ENCODE measurements at places on chromosomes 11 and 22.
A peak's percentile ranks its signal among the peaks of the same experiment; 100 is the strongest.

GRCh38 chr11:398826-399225, 4.8 kb downstream of the PKP3 start:
- H3K27ac ChIP-seq: no peak overlapping the region
- DNase-seq: no peak
- peaks cover 24% of the 10 kb centered on the region for H3K4me1 ChIP-seq
- H3K27me3 ChIP-seq: no peaks in the 10 kb centered on the region
- no peaks in the 10 kb centered on the region for H3K36me3 ChIP-seq

GRCh38 chr11:17463546-17464174, 13.0 kb downstream of the ABCC8 start:
- H3K4me3 ChIP-seq: no peak overlapping the region
- H3K4me1 ChIP-seq: no peaks in the 10 kb centered on the region
- no peaks in the 10 kb centered on the region for H3K36me3 ChIP-seq
- DNase-seq: no peak
- no peaks in the 10 kb centered on the region for H3K27me3 ChIP-seq

DNA sequence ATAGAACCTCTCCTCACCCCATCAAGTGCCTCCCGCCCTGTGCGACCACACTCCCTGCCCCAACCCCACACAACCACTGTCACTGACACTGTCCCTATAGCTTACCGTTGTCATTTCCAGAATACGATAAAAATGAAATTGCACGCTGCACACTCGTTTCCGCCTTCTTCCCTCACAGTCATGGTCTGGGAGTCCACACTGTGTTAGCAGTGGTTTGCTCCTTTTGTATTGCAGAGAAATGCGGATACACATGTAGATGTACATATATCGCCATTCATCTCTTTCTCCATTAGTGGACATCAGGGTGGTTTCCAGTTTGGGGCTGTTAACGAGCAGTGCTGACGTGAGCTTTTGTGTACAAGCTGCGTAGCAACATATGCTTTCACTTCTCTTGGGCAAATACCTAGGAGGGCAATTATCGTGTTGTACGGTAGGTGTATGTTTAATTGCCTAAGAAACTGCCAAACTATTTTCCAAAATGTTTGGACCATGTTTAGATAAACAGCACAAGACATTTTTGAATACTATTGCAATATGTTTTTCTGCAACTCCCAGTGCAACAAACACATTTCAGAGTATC, 59.2 kb upstream of the CD5 start:
- no peak overlapping the region for H3K27ac ChIP-seq
- no peaks in the 10 kb centered on the region for H3K36me3 ChIP-seq
- H3K4me3 ChIP-seq: no peak overlapping the region
- no peak for DNase-seq
- no peaks in the 10 kb centered on the region for H3K4me1 ChIP-seq

- H3K27ac ChIP-seq: no peak overlapping the region
- no peaks in the 10 kb centered on the region for H3K36me3 ChIP-seq
- DNase-seq: peak; percentile 25
- no peaks in the 10 kb centered on the region for H3K27me3 ChIP-seq
Measured at GRCh38 chr22:19631899-19632667, 82.2 kb upstream of the SEPTIN5 start.

DNA sequence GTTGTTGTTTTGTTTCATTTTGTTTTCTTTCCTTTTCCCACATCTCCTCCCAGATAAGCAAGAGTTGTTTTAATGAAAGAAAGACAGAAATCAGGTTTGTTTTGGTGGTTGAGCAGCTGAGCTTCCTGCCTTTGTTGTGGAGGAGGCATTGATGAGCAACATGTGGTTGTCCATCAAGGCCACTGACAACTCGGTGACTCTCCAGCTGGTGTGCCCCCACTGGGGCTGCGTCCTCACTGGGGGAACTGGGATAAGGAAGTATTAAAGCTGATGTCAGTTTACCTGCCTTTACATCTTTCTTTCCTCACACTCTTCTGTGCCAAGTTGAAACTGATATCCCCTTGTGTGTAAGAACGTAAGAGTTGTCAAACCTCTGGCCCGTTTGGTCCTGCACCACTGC, 5.9 kb downstream of the VPS26B start:
- H3K27ac ChIP-seq: no peak overlapping the region
- no peak overlapping the region for H3K4me3 ChIP-seq
- no peaks in the 10 kb centered on the region for H3K36me3 ChIP-seq
- H3K4me1 ChIP-seq: peaks cover 22% of the 10 kb centered on the region
- no peak for DNase-seq

DNA sequence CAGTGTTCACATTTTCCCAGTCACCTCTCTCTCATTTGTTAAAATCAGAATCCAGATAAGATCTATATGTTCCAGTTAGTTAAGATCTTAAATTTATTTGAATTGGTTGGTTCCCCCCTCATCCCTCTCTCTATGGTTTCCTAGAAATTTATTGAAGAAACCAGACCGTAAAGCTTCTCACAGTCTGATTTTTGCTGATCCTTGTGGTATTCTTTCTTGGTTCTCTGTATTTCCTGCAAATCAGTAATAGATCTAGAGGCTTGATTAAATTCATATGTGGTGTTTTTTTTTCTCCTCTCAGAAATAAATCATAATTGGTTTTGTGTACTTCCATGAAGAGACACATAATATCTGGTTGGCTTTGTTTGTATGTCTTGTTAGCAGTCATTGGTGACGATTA, 147.5 kb downstream of the TMEM135 start:
- H3K4me1 ChIP-seq: no peaks in the 10 kb centered on the region
- H3K27me3 ChIP-seq: no peaks in the 10 kb centered on the region
- no peak for DNase-seq
- H3K36me3 ChIP-seq: no peaks in the 10 kb centered on the region
- H3K27ac ChIP-seq: no peak overlapping the region
- no peak overlapping the region for H3K4me3 ChIP-seq

DNA sequence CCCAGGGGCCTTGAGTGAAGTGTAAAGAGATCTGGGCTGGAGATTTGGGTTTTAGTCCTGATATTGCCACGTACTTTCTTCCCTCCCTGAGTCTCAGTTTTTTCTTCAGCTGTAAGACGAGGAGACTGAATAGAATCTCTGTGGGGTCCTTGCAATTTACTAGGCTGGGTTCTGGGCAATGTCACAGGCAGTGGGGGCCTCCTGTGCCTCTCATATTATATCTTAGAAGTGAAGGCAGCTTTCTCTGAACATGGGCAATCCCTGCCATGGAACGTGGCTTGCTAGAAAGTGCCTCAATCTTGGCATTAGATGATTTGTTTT, 62.0 kb upstream of the PTPRJ start:
- no peaks in the 10 kb centered on the region for H3K36me3 ChIP-seq
- peaks cover 48% of the 10 kb centered on the region for H3K4me1 ChIP-seq
- no peak overlapping the region for H3K4me3 ChIP-seq
- peak overlapping the region; percentile 87 for H3K27ac ChIP-seq

DNA sequence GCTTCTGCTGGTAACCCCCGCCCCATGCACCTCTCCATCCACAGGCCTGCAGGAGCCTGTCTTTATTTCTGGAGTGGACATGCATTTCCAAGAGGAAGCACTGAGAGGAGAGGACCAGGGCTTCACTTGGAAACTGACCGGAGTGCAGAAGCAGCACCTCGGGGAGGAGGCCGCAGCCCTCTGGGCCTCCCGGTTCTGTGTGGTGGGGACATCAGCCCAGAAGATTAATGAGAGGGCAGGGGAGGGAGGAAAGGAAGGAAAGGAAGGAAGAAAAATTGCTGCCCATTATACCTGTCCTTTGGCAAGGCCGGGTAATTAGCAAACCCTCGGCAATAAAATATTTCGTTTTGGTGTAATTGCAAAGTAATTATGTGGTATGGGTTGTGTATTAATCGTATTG, 97.0 kb downstream of the TP53I11 start:
- H3K27ac ChIP-seq: peak overlapping the region; percentile 21
- no peak overlapping the region for H3K4me3 ChIP-seq
- no peaks in the 10 kb centered on the region for H3K27me3 ChIP-seq
- DNase-seq: no peak
- H3K4me1 ChIP-seq: peaks cover 5% of the 10 kb centered on the region
- no peaks in the 10 kb centered on the region for H3K36me3 ChIP-seq

DNA sequence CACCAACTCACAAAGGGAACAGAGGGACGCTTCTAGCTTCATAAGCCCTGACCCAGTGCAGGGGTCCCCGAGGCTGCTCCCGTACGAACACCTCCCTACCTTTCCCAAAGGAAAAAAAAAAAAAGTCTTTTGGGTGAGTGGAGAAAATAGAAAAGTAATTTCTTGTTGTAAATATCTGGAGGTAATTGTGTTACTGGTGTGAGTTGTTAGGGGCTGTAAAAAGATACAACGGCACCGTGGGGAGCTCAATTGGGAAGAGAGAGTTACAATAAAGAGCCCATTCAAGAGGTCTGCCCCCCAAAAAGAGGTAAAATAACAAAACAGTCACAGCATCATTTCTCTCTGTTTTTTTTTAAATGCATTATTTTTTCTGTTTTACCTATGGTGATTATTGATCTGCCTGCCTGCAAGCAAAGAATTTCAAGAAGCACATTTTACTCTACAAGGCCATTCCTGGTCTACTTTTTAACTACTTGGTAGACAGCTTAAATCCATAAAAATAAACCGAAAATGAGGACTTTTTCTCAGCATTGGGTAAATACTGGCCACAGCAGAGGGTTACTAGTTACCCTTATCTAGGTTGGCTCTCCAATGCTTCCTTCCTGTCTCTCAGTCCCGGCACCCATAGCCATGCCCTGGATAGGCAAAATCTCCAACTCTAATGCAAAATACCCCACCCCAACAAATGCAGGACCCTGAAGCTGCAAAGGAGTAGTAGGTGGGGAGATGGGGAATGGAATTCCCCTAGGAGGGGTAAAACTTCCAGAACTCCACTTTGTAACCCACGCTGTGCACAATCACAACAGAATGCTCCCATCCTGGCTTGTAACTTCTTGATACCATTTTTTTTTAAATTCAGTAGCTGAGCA, 3.1 kb downstream of the PAX6 start:
- H3K36me3 ChIP-seq: no peaks in the 10 kb centered on the region
- no peak overlapping the region for H3K4me3 ChIP-seq
- no peak overlapping the region for H3K27ac ChIP-seq
- peaks cover 58% of the 10 kb centered on the region for H3K4me1 ChIP-seq
- no peak for DNase-seq

- H3K4me1 ChIP-seq: no peaks in the 10 kb centered on the region
- no peaks in the 10 kb centered on the region for H3K36me3 ChIP-seq
- H3K27ac ChIP-seq: no peak overlapping the region
- H3K27me3 ChIP-seq: no peaks in the 10 kb centered on the region
- no peak overlapping the region for H3K4me3 ChIP-seq
- no peak for DNase-seq
Measured at GRCh38 chr11:9895006-9895405, 231.1 kb downstream of the SWAP70 start.

DNA sequence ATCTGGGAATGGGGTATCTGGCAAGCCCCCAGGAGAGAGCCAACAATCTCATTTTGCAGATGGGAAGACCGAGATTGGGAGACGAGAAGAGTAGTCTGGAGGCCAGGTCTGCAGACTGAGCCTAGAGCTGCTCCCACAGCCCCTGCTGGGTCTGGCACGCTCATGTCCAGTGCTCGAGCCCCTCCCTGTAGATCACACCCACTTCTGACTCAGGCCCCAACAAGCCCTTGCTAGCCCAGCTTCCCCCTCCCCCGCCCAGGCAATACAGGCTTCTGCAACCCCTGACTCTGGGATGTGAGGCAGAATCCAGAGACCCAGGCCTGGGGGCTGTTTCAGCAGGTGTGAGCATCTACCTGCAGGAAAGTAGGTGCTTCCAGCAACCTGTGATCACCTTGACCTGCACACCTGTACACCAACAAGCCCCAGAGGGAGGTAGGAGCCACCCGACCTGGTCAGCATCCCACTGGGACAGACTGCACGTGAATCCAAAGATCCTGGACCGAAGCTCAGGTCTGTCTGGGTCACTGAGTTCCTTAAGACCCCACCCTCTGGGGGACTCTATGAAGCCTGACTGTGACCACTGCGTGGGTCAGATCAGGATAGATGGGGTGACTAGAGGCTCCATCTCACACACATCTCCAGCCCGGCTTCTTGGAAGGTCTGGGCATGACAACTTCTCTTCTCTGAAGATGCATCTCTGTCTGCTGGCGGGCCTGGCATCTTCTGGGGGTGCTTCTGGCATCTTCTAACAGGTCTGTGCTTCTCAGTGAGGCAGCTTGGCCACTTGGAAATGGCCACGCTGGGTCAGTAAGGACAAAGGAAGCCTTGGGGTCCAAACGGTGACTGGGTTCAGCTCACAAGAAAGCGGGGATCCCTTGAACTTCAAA, 29.3 kb downstream of the LINC01488 start:
- H3K27me3 ChIP-seq: no peaks in the 10 kb centered on the region
- no peaks in the 10 kb centered on the region for H3K36me3 ChIP-seq
- DNase-seq: no peak
- no peaks in the 10 kb centered on the region for H3K4me1 ChIP-seq
- H3K4me3 ChIP-seq: no peak overlapping the region
- H3K27ac ChIP-seq: no peak overlapping the region

DNA sequence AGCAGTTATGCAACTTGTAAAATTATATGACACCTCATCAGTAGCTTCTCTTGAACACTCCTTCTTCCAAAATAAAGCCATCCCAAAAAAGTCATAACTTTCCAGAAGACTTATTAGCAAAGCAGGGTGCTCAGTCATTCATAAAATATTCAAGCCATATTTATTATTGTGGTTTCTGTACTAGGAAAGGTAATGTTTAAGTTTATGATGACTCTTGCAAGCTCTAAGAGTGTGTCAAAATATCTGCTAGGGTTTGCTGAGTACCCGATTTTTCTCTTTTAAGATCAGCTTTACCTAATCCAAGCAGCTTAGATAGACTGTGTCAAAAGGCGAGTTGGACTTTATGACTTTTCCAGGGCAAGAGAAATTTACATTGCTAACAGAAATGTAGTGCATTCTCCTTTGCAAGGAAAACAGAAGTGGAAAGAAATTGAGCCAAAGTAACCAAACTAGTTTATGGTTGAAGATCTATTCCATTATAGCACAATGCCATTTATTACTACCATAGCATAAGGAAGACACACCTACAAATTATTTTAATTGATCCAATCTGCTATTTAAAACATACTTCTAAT, 98.0 kb upstream of the SOX6 start:
- no peak overlapping the region for H3K4me3 ChIP-seq
- no peak overlapping the region for H3K27ac ChIP-seq
- no peak for DNase-seq

GRCh38 chr11:118009864-118010737, 23.9 kb downstream of the IL10RA start:
- no peak overlapping the region for H3K27ac ChIP-seq
- H3K4me1 ChIP-seq: no peaks in the 10 kb centered on the region
- H3K4me3 ChIP-seq: no peak overlapping the region

All from body of pancreas (tissue), 4 donors.